ENCODE measurements at places on chromosomes 1 and 21.
A peak's percentile ranks its signal among the peaks of the same experiment; 100 is the strongest.

DNA sequence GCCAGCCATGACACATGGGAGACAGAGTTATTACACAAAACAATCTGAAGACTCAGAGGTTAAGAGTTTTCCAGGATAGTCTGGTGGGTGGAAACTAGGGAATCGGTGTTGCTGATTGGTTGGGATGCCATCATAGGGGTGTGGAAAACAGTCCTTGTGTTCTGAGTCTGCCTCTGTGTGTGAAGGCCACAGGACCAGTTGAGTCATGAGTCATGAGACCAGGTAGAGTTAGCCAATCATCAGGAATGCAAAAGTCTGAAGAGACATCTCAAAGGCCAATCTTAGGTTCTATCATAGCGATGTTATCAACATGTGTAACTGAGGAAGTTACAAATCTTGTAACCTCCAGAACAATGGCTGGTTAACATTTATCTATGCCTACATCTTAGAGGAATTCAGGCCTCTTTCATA lies 49.7 kb upstream of the NEK7 start:
- no peak for DNase-seq

DNA sequence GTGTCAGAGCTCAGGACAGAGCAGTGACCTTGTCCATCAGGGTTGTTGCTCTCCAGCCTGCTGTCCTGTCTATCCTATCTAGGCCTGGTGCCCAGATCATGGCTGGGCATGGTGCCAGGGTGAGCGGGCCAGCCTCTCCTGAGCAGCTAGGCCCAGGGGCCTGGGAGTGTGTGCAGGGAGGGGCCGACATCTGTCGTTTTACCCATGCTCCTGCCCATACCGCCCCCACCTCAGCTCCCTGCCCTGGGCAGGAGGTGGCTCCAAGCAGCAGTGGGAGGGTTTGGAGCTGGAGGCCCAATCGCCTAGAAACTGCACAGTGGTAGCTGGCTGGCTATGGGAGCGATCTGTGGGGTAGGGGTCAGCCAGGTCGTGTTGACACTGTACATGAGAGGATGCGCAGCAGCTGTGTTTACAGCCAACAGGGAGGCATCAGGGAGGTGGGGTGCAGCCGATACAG lies 6.5 kb downstream of the INSRR start:
- no peak for DNase-seq

- DNase-seq: no peak
Observed at GRCh38 chr1:89129911-89130310, 4.0 kb upstream of the GBP2 start.

DNA sequence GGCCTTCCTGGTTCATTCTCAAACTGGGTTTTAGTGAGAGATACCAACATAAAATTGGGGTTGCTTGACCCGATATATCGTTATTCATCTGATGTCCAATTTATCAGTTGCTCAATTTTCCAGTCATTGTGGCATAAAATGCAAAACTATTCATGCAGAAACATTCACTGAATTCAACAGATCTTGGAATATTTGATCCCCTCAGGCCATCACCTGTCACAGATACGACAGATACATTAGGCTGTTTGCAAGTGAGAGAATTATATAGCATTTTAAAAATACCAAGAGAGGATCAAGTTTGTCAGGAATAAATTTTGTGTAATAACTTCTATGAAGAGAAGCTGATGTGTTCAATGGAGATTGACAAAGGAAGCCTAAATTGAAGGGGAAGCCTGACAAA lies 67.1 kb downstream of the MAP10 start:
- DNase-seq: no peak

- DNase-seq: no peak
Observed at GRCh38 chr1:71351438-71351837, 270.6 kb upstream of the ZRANB2 start.

- DNase-seq: no peak
Observed at GRCh38 chr1:50700214-50700613, 259.9 kb downstream of the FAF1 start.

GRCh38 chr1:178609015-178609414 lies 96.1 kb downstream of the TEX35 start:
- DNase-seq: no peak

DNA sequence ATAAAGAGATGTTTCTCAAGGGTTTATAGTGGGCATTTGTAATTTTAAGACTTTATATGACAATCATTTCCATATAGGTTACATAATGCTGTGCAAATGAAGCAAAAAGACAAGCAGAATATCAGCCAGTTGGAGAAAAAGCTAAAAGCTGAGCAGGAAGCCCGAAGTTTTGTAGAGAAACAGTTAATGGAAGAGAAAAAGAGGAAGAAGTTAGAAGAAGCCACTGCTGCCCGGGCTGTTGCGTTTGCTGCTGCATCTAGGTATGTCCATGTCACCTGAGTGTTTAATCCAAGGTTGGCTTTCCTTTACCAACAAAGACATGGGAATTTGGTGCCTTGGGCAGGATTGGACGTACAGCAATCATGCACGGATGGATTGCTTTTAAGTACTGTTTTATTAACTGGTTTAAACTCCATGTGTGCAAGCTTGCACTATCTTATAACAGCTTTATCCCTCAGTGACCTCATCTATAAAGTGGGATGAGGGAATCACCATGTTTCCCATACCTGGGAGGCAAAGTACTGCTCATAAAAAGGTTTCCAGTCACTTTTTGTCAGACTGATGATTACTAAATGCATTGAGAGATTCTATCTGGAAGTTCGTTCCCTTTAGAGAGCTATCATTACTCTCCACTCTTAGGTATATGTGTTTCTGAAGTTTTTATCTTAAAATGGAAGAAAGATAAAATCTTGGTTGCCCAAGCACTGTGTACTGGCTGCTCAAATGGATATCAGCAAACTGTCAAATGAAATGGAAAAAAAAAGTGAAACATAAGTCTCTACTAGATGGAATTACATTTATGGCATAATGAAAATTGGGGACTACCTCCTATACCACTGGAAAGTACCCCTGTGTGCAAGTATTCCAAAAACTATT lies 55.1 kb downstream of the MACO1 start:
- DNase-seq: no peak

DNA sequence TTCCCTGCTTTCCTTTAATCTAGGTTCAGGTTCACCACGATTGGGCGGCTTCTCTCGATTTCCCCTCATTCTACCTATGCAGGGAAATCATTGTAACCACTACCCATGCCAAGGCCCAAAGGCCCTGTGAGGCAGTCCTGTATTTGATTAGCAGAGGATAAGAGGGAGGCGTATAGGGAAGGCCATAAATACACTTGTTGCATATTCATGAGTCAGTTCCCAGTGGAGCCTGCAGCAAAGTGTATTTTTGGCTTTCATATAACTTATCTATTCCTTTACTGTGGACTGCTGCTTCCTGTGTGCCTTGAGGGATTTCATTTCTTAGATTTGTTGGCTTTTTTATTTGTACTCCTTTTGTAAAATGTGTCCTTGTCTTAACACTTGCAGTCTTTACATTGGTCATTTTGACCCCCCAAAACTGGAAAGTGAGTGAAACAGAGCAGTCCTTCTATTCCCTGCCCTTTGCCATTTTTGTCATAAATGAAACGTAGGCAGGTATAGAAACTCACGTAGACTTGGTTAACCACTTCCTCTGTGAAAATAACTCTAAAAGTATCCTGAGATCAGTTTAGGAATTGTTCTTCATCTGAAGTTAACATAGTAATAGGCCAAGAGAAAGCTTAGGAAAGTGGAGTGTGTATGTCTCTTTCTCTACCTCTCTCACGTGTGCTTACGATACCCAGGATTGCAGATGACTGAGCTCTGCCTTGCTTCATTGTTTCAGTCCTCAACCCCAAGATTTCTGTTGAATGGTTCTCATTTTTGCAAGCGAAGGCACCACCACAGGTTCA lies 19.6 kb upstream of the KCNQ4 start:
- DNase-seq: no peak

DNA sequence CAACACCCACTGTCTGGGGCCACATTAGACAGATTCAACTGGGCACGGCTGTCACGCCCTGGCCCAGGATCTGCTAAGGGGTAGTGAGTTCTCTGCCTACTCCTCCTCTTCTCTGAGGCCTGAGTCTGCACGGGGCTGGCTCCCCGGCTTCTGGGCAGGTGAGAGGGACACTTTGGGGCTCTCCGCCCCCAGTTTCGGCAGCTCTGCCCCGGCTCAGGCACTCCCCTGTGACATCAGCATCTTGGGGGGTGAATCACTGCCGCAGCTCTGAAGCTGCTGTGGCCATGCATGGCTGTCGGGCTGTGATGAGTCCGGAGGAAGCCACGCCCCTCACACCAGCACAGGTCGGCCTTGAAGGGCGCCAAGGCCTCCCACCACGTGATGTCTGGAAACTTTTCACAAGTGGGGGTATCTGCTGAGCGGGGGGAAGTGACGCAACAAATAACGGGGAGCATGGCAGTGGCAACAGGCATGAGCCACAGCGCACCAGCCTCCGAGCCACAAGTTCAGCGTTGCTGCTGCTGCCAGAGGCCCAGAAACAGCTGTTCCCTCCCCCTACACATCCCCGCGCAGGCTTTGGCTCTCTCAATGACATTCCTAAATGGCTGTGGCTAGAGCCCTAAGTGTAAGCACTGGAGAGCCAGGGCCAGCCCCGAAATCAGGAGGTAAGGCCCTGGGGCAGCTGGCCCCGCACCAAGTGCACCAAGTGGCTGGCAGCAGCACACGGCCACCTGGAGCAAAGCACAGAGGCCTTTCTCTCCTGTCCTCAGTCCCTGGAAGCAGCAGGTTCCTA lies 26.3 kb downstream of the ZBTB17 start:
- peak; percentile 65 for DNase-seq

DNA sequence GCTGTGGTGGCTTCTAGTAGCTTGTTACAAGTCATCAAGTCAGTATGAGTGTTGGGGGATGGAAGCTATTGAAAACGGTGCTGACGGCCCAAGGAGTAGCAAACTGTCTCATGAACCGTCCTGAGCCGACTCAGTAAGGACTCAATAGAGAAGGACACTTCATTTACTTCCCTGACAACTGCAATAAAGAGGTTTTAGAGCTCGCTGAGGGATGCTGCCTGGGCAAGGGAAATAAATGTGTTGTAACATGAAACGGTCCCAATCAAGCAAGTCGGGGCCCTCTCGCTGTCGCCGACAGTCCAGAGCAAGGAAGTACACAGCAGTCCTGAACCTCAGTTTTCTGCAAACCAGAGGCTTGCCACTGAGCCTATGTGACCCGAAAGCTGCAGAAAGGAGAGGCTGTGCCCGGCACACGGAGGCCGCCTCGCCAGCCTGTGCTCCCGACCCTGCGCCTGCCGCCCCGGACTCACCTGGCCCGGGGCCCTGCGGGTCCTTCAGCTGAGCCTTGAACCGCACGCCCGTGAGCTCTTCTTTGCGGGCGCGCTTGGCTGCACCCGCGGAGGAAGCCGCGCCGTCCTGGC lies 423 bp downstream of the URB1 start:
- no peak for DNase-seq

DNA sequence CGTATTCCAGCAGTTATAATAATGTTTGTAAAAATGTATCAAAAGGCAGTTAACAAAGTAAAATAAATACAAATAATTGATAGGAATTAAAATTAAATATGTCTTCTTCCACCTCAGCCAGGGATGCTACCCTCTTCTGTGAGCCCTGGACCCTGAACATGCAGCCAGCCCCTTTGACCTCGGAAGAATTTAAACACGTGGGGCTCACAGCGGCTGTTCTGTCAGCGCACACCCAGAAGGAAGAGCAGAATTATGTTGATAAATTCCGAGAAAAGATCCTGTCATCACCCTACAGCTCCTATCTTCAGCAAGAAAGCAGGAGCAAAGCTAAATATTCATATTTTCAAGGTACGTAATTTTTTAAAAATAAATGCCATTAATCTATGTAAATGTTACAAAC lies 26.5 kb downstream of the UTS2 start:
- no peak for DNase-seq

GRCh38 chr1:174239541-174239940 lies 80.2 kb downstream of the RABGAP1L start:
- DNase-seq: no peak

GRCh38 chr1:5977494-5978444 lies 14.5 kb downstream of the NPHP4 start:
- no peak for DNase-seq

DNA sequence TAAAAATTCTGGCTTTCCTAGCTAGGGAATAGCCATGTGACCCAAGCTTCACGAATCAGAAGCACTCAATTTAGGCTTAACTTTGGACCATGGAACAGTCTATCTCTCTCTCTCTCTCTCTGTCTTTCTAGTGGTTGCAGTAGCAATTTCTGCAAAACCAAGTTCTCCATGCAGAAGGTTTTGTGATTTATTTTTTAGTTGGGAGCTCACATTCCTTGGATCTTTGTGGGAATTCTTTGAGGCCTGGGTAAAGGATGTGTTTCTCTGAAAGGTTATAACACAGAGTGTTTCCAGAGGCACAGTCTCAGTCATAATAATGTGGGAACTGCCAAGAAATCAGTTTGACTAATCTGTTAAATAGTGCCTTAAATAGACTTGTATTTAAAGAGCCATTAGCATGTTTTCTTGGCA lies 112.3 kb upstream of the COL11A1 start:
- no peak for DNase-seq

GRCh38 chr1:1208713-1209433 lies 2.5 kb upstream of the TNFRSF18 start:
- no peak for DNase-seq

- DNase-seq: no peak
Observed at GRCh38 chr21:32914424-32915039, 111.2 kb upstream of the OLIG2 start.

GRCh38 chr21:17497316-17497715 lies 15.5 kb upstream of the CXADR start:
- no peak for DNase-seq

- no peak for DNase-seq
Observed at GRCh38 chr1:156428746-156429288, 59.8 kb downstream of the RHBG start.

GRCh38 chr1:196861429-196861828 lies 26.4 kb upstream of the CFHR4 start:
- DNase-seq: no peak

DNA sequence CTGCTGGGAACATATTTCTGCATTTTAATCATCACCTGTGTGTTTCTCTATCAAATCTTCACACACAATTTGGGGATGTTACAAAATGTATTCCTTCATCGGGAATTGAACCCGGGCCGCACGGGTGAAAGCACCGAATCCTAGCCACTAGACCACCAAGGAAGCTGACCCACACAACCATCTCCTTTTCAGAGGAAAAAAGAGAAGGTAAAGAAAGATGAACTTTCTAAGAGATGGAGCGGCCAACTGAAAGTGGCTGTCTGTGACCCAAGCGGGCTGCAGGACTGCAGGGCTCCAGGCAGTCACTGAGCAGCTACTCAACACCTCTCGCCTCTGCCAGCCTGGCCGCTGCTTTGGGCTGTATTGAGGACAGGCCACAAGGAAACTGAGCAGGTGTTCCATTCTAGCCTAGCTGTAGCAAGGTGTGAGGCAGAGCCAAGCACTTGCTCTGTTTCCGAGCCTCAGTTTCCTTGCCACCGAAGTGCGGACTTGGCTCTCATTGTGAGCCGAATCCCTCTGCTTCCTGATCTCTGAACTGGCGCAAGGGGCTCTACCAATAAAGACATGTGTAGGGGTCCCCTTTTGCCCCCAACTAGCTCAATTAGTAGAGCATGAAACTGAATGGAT lies 156.9 kb upstream of the NBPF11 start:
- no peak for DNase-seq

GRCh38 chr21:34779860-34780259 lies 111.1 kb downstream of the CLIC6 start:
- no peak for DNase-seq

Data from activated naive CD4-positive, alpha-beta T cell treated with anti-CD3 and anti-CD28 coated beads, Interleukin-2, amount 50 U/mL, for 16 hours (primary cell).